Uterine smooth muscle cell (primary cell): ENCODE measurements at places on chromosomes 4 and X. TPM values are rescaled to one million over a fixed set of nuclear protein-coding genes. Genes with fewer than 3 reads are reported as not detected.

MTTP gene
- 0.11 TPM in 1 of 2 replicates, not detected in the other for total RNA-seq

ADGRL3 gene
- 0.11 and 0.12 TPM in 2 replicates for total RNA-seq

CDKL2 gene
- total RNA-seq: 2.5 and 4.6 TPM in 2 replicates

FHIP1A gene
- total RNA-seq: 1.4 TPM in 2 replicates

HERC3 gene
- total RNA-seq: 18.9 and 23.4 TPM in 2 replicates

ATOH1 gene
- total RNA-seq: not detected in 2 replicates

ZAR1 gene
- total RNA-seq: under 0.01 and 0.11 TPM in 2 replicates

SLC25A53 gene
- total RNA-seq: 5.8 and 8.9 TPM in 2 replicates

CFAP99 gene
- not detected in 2 replicates for total RNA-seq

RAB40AL gene
- 0.22 and 0.37 TPM in 2 replicates for total RNA-seq

HPSE gene
- total RNA-seq: 0.75 and 1.8 TPM in 2 replicates

CPZ gene
- total RNA-seq: 0.66 and 8.6 TPM in 2 replicates

SAGE1 gene
- total RNA-seq: not detected in 2 replicates

GRIA2 gene
- under 0.01 and 0.55 TPM in 2 replicates for total RNA-seq

PDZD4 gene
- 0.12 and 0.22 TPM in 2 replicates for total RNA-seq

BMPR1B gene
- 1.1 and 3.0 TPM in 2 replicates for total RNA-seq

SPANXC gene
- not detected in 2 replicates for total RNA-seq

MAGEB2 gene
- not detected in 2 replicates for total RNA-seq

RRH gene
- total RNA-seq: 0.22 TPM in 1 of 2 replicates, not detected in the other

ADRA2C gene
- total RNA-seq: 1.2 and 1.5 TPM in 2 replicates

WAS gene
- 0.22 and 0.25 TPM in 2 replicates for total RNA-seq

RHOH gene
- total RNA-seq: 0.89 TPM in 1 of 2 replicates, not detected in the other

SLC49A3 gene
- 0.55 and 1.00 TPM in 2 replicates for total RNA-seq

TMEM131L gene
- total RNA-seq: 5.8 and 9.7 TPM in 2 replicates

SPARCL1 gene
- total RNA-seq: 0.22 and 2.1 TPM in 2 replicates

H2BW2 gene
- total RNA-seq: not detected in 2 replicates

ARX gene
- total RNA-seq: not detected in 2 replicates

MAOB gene
- total RNA-seq: 0.37 and 0.66 TPM in 2 replicates

SLC6A14 gene
- not detected in 2 replicates for total RNA-seq

HSFX3 gene
- not detected in 2 replicates for total RNA-seq

SATL1 gene
- under 0.01 TPM in 1 of 2 replicates, not detected in the other for total RNA-seq

KLHL15 gene
- total RNA-seq: 8.9 and 11.0 TPM in 2 replicates

CCDC120 gene
- 0.11 and 0.37 TPM in 2 replicates for total RNA-seq

NDUFB11 gene
- total RNA-seq: 38.1 and 57.2 TPM in 2 replicates

SLC10A7 gene
- 11.2 and 12.5 TPM in 2 replicates for total RNA-seq

GUCY1A1 gene
- 0.11 and 0.25 TPM in 2 replicates for total RNA-seq

PAGE1 gene
- not detected in 2 replicates for total RNA-seq

RNF175 gene
- 0.11 and 0.25 TPM in 2 replicates for total RNA-seq

TMEM154 gene
- total RNA-seq: 10.0 and 15.4 TPM in 2 replicates

XKRX gene
- under 0.01 TPM in 2 replicates for total RNA-seq

CXCL11 gene
- 0.22 TPM in 1 of 2 replicates, not detected in the other for total RNA-seq

C4orf50 gene
- not detected in 2 replicates for total RNA-seq

TRIM61 gene
- 1.5 and 2.7 TPM in 2 replicates for total RNA-seq

XAGE1B gene
- total RNA-seq: not detected in 2 replicates

PRPS2 gene
- total RNA-seq: 38.9 and 63.0 TPM in 2 replicates

SLC30A9 gene
- 101 and 104 TPM in 2 replicates for total RNA-seq

FGF13 gene
- 1.7 and 2.2 TPM in 2 replicates for total RNA-seq

PPP4R3C gene
- total RNA-seq: not detected in 2 replicates

MAGEC1 gene
- total RNA-seq: not detected in 2 replicates

GYPE gene
- 0.11 and 0.25 TPM in 2 replicates for total RNA-seq

MAB21L2 gene
- 0.11 and 0.12 TPM in 2 replicates for total RNA-seq

CACNA1F gene
- total RNA-seq: under 0.01 TPM in 1 of 2 replicates, not detected in the other

LRP2BP gene
- total RNA-seq: 0.37 and 0.44 TPM in 2 replicates

CLDN22 gene
- not detected in 2 replicates for total RNA-seq
